ENCODE measurements at places on chromosomes 12 and 14.

DNA sequence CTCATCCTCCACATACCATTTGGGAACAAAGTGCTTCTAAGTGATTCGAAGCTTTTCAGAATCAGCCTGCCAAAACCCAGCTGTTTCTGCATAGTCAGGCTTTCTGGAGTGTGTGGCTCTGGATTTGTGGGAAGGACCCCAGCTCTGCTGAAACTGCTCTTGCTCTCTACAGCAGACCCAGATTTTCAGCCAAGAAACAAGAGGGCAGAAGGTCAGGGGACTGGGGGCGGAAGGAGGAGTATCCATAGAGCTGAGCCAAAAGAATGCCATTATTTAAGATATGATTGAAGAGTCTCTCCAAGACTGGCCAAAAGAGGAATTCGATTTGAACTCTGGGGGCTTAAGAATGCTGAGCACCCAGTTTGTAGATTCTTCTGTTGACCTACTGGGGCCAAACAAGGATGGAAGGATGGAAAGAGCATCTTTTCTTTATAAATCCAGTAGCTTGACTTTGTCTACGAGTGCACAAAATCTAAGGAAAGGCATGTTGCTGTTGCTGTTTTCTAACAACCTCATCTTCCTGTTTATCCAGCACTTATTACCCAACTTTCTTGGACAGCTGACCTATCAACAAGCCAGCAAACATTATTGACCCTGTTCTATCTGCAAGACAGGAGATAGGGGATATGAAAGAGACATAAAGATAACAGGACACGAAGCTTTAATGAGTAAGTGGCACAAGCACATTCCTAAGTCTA, 29.2 kb downstream of the FBLN5 start:
- no peak for DNase-seq

- no peak for DNase-seq
Measured at GRCh38 chr14:93520053-93520607, 89.4 kb downstream of the UNC79 start.

DNA sequence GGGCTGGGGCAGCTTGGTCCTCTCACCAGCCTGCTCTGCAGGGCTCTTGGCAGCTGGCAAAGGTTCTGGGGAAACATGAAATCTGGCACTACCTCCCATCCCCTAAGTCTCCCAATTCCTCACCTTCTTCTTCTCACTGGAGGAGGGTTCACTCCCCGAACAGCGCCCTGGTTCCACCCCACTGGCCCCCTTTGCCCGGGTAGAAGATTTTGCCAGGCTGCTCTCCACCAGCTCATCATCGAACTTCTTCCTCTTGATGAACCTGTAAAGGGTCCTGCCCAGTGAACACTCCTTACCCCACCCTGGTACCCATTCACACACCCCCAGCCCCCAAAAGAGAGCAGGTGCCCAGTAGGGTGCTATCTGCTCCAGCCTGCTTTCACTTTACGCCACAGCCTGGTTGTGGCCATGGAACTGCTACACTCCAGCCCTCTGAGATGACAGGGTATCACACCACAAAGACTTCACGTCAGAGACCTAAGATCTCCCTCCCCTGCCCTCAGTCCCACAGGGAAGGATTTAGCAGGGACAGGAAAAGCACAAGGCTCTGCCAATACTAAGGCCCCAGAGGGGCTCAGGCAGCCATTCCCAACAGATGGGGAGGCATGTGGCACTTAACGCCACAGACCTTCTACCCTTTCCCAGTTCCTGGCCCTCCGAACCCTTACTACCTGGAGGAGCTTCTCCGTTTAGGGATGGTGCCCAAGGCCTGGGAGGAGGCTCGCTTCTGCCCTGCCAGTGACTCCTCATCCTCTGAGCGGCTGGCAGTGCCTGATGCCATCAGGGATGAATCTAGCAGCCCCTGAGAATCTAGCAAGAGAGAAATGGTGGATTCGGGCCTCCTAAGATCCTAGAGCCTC, 2.3 kb downstream of the MCRS1 start:
- DNase-seq = no peak

GRCh38 chr12:100077367-100077766, 65.3 kb downstream of the BLTP3B start:
- no peak for DNase-seq

DNA sequence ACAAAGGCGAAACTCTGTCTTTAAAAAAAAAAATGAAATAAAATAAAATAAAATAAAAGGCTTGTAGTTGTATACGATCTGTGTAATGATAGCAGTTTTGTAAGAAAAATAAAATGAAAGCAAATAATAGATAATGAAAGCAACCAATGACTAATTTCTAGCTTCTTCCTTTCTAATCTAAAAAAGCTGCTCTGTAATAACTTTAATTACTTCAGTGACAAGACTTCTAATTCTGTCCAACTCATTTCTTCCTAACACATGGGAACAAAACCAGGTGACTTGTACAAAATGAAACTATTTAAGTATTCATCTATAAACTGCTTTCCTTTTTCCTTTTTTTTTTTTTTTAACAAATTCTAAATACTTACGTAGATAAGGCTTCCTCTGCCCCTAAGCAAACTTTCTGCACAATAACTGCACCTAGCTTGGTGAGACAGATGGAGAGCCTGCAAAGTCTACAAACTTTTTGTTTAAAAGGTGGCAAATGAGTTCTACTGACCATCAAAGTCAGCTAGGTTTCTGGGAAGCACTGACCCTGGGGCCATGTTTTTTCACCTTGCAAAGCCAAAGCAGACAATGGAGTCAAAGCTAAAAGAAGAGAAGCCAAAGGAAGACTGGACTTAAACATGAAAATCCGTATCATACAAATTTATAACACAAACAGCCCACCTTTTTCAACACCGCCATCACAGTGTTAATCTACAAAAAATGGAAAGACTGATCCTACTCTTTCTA, 28.2 kb downstream of the DENND5B start:
- no peak for DNase-seq

Measured in GDM1 (cell line).